ENCODE measurements at places on chromosomes 1 and 21. TPM values are rescaled to one million over a fixed set of nuclear protein-coding genes. Genes with fewer than 3 reads are reported as not detected.

GRCh38 chr1:198417039-198417438 lies 123.4 kb downstream of the ATP6V1G3 start:
- no peak overlapping the region for H3K27ac ChIP-seq
- DNase-seq: no peak
- no peaks in the 10 kb centered on the region for H3K4me1 ChIP-seq
- H3K36me3 ChIP-seq: no peaks in the 10 kb centered on the region
- no peak overlapping the region for H3K4me3 ChIP-seq

- H3K27ac ChIP-seq: no peak overlapping the region
- no peak for DNase-seq
- peaks cover 14% of the 10 kb centered on the region for H3K27me3 ChIP-seq
- no peak overlapping the region for H3K4me3 ChIP-seq
Measured at GRCh38 chr1:230581446-230582079, 60.7 kb upstream of the COG2 start.

- no peak for DNase-seq
- no peaks in the 10 kb centered on the region for H3K27me3 ChIP-seq
- H3K4me3 ChIP-seq: no peak overlapping the region
- H3K27ac ChIP-seq: peak overlapping the region; percentile 60
- H3K36me3 ChIP-seq: peaks cover 2% of the 10 kb centered on the region
Measured at GRCh38 chr1:28417926-28418637, 48.5 kb downstream of the PHACTR4 start.

Gene S100A7
- not detected for total RNA-seq
